ENCODE measurements at places on chromosomes 11 and 22.

GRCh38 chr11:122102426-122102825 lies 13.6 kb downstream of the BLID start:
- no peak for DNase-seq

GRCh38 chr22:43488031-43488866 lies 76.4 kb downstream of the MPPED1 start:
- no peak for DNase-seq

DNA sequence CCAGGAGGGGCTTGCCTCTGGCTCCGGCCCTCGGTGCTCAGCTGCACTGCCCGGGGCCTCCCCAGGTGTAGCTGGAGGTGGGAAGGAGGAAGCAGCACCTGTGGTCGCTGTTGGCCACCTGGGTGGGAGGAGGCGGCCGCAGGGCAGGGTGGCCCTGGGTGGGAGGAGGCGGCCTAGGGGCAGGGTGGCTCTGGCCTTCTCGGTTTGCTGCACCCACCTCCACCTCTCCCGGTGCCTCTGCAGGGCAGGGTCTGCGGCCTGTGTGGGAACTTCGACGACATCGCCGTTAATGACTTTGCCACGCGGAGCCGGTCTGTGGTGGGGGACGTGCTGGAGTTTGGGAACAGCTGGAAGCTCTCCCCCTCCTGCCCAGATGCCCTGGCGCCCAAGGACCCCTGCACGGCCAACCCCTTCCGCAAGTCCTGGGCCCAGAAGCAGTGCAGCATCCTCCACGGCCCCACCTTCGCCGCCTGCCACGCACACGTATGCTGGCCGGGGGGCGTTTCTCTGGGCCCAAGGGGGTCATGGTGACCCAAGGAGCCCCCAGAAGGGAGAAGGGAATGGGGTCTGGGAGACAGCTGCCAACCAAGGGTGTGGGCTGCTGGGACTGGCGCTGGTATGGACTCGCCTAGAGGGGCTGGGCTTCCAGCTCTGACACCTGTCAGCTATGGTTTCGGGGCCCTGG lies 20.6 kb downstream of the MUC5AC start:
- DNase-seq, result peak; percentile 34

DNA sequence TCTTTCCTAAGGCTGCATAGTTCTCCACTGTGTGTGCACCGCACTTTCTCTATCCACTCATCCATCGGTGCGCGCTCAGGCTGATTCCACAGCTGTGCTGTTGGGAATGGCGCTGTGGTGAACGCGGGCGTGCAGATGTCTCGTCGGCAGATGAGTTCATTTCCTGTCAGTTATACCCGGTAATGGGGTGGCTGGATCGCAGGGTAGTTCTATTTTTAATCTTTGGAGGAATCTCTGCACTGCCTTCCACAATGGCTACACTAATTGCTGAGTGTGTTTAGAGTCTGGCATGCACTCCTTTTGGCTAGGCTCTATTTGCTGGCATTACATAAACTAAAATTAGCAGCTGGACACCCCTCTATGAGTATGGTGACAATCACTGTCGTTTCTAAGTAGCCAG lies 27.9 kb upstream of the KRTAP5-7 start:
- peak; percentile 59 for DNase-seq

DNA sequence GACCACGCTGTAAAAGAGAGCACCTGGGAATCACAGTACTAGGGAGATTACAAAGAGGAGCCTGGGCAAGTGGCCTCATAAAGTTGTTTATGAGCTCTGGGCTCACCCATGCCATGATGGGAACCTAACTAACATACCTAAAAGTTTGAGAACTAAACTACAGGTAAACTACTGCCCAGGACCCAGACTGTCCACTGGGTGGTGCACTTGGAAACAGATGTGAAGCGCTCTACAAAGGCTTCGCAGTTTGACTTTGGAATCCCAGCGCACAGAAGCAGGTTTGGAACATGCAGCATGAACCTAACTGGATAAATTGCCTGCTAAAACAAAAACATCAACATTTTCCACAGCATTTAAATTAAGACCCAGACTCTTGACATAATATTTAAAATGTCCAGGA lies 418.6 kb downstream of the FAM181B start:
- DNase-seq, result peak; percentile 42

DNA sequence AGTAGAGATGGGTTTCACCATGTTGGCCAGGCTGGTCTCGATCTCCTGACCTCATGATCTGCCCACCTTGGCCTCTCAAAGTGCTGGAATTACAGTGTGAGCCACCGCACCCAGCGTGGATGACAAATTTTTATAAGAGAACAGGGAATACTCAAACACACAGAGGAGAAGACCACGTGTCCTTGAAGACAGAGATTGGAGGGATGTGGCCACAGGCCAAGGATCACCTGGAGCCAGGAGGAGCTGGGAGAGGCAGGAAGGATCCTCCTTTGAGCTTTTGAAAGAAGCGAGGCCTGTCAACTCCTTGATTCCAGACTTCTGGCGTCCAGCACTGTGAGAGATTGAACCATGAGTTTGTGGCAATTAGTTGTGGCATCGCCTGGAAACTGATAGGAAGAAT lies 1049.5 kb downstream of the TBC1D22A start:
- DNase-seq, result no peak

- DNase-seq, result no peak
These were observed 38.2 kb upstream of the RAB38 start for GRCh38 chr11:88213406-88213805.

- DNase-seq, result no peak
These were observed 21.8 kb upstream of the OPCML start for GRCh38 chr11:133553885-133554740.

DNA sequence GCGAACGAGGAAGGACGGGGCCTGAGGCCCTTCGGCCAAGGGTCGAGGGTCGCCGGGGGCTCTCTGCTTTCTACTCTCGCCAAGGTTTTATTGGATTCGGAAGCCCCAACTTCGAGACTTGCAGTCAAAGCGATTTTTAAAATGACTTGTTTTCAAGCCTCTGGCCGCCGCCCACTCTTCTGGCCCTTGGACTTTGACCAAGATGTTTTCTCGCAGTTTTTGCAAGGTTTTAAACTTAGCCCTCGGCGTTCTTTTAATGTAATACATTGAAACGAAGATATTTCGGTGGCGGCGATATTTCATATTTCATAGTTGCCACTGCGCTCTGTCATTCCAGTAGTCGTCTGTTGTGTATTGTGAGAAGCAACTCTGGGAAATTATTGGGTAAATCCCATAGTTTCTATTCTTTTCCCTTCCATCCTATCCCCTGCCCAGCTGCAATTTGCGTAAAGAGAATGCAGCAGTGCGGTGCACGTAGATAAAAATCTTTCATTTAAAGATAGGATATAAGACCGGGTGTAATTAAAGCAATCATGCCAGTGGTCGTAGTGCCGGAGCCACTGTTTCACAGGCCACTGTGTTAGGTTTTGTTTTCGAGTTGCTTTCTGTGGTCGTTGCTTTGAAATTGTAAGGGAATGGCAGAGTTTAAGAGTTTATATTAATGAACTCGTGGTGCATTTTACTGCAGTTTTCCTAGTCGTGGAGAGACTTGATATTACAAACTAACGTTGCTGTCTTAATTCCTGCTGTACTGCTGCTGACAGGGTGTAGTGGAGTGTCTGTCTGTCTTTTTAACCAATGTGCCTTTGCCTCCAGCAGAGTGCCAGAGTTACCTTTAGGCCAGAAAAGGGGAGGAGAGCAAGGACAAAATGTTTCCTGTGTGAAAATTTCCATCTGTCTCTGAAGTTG lies 702 bp downstream of the BIRC2 start:
- DNase-seq, result no peak

DNA sequence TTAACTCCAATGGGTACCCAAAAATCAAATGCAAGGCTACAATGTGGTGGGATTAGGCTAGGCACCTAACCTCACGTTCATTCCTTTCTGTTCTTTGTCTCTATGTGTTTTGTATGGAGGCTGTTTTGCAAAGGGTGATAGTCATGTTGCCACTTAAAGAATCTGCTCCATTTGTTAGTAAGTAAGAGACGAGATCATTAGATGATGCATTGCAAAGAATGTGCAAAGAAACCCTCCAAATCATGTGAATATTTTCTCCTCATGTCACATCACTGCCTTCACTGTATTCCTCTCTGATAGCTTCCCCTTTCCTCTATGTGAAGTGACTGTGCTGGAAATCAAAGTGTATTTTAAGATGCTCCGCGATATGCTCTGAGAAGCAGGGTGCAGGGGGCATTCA lies 11.9 kb downstream of the SYT13 start:
- no peak for DNase-seq

DNA sequence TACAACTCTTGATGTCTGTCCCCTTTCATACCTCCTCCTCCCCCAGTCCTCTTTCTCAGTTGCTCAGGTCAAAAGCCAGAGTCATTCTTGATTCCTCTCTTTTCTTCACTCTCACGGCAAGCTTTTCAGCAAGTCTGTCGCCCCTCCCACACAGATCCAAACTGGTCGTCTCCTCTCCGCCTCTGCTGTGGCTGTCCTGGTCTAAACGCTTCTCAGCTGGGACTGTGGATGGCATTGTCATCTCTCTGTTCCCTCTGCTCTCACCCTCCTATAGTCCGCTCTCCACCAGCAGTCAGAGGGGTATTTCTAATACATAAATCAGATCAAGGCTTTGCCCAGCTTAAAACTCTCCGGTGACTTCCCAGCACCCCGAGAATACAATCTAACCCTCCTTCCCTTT lies 46.8 kb upstream of the SPATA19 start:
- no peak for DNase-seq

GRCh38 chr11:15859411-15859810 lies 496.9 kb downstream of the SOX6 start:
- no peak for DNase-seq

DNA sequence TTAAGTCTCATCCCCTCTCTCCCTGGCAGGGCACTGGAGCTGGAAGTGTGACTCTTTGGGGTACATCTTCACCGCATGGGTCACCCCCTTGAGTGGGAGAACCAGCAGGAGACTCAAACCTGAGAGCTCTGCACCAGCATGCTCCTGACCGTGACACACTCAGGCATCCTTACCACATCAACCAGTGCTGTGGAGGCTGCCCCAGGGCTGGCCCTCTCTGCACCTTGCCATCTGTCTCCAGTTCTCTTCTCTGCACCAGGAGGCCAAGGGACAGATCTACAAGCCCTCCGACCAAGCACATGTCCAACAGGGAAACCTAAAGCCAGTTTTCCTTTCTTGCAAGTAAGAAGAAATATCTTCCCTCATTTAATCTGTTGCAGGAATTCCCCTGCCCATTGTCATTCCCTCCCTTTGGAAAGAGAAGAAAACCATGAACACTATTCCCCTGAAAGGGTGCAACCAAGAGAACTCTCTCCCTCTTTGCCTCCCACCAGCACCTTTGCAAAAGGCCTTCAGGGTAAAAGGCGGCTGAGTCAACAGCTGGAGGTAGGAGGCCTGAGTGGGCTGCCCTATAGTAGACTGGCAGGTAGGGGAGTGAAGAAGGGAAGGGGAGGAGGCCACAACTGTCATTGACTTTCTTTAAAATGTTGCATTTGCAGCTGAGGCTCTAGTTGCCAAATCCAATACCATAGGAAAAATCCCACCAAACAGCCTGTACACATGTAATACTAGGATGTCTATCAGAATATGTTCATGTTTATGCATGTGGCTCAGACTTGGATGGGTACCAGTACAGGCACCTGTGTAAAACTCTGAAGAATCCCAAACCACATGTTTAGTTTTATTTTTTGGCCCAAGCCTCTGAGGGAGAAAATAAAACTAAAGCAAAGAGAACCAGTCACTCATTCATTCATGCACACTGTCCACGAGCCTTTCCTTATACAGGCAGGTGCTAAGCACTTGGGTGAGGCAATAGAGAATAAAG lies 117.0 kb downstream of the WT1 start:
- no peak for DNase-seq

GRCh38 chr11:10777806-10778205 lies 26.8 kb downstream of the CTR9 start:
- DNase-seq, result no peak

DNA sequence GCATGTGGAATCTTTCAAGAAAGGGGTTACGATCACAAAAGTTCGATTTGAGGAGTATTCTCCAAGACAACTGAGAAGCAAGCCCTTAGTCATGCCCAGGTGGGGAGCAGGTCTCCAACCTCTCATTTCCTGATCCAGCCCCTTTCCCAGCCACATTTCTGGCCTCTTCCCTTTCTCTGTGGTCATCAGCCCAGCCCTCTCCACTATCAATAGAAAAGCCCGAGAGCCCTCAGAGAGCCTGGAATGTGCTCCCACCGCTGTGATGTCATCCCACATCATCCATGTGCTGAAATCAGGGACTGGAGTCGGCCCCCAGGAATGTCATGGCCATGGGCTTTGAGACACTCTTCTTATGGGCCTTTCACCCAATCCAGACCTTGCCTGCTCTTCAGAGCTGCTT lies 62.6 kb downstream of the KCNJ1 start:
- no peak for DNase-seq

DNA sequence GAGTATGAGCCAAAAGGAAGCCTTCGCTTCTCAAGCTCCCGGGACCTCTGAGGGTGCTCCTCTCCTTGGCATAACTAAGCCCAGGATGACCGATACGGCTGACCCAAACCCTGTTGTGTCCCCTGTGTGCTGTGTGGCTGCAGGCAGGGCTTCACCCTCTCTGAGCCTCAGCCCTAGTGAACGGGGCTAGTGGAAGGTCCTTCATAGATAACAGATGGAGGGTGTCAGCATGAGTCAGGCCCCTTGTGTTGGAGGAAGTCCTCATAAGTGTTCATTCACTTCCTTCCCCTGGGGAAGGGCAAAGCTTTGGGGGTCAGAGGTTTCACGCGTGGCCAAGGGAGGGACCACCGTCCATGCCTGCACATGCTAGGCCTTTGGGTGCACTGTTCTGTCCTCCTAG lies 21.5 kb downstream of the SHISAL1 start:
- no peak for DNase-seq

DNA sequence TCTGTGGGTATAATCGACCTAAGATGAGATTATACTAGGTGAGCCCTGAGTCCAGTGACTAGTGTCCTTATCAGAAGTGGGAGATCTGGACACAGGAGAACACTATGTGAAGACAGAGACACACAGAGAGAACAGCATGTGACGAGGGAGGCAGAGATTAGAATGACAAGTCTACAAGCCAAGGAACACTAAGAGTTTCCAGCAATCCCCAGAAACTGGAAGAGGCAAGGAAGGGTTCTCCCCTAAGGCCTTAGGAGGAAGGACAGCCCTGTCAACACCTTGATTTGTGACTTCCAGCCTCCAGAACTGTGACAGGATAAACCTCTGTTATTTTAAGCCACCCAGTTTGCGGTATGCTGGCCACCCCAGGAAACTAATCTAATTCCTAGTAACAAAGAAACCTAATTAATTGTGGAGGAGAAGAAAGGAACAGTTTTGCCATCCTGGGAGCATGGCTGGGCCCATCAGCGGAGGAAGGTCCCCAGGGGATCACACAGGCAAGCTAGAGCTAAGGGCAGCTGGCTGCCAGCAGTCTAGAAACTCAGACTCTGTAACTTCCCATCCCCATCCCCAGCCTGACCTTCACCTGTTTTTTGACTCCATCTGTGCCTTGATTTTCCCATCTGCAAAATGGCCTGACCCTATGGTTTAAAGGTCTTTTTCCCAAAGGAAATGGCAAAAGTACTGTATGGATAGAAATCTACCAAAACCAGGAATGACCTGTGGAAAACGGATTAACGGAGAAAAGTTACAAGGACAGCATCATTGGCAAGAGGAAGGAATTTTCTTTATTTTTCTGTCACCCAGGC lies 10.3 kb upstream of the THOC5 start:
- no peak for DNase-seq

GRCh38 chr11:106852779-106853178 lies 165.5 kb downstream of the GUCY1A2 start:
- DNase-seq, result no peak

Measured in aorta (tissue), 5 donors.